ENCODE measurements at places on chromosomes 6 and 20.
A peak's percentile ranks its signal among the peaks of the same experiment; 100 is the strongest.

DNA sequence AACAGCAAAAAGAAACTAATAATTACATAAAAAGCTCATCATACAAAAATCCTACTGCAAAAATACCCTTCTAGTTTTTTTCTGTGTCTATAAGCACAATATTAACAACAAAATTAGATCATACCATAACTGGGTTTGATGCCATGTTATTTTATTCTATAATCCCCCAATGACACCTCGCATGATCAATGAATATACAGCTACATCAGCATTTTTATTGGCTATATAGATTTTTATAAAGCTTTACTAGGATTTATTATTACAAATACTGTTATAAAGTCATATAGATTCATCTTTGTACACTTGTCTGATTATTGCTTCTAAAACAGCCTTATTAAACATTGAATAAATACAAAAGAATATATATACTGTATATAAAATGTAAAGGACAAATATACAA lies 45.1 kb upstream of the GLP1R start:
- DNase-seq: no peak

DNA sequence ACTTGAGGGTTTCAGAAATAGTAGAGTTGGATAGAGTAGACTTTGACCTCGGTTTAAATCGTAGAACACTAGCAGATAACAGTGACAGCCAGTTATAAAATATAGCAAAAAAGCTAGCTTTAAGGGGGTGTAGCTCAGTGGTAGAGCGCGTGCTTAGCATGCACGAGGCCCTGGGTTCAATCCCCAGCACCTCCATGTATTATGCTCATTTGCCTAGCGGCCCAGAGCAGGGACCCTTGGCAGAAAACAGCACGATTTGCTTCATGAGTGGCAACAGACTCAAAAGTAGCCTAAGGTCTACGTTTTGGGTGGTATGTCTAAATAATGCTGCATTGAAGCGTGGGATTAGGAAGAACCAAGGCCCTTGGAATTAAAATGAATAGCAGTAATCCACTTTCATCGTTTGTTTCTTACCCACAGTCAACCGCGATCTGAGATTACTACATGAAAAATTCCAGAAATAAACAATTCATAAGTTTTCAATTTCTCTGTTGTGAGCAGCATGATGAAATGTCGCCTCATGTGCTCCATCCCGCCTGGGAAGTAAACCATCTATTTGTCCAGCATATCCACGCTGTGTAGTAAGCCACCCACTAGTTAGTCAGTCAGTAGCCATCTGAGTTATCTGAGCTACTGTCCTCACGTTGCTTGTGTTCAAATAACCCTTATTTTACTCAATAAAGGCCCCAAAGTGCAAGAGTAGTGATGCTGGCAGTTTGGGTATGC lies 184.9 kb downstream of the GPX5 start:
- no peak for DNase-seq

DNA sequence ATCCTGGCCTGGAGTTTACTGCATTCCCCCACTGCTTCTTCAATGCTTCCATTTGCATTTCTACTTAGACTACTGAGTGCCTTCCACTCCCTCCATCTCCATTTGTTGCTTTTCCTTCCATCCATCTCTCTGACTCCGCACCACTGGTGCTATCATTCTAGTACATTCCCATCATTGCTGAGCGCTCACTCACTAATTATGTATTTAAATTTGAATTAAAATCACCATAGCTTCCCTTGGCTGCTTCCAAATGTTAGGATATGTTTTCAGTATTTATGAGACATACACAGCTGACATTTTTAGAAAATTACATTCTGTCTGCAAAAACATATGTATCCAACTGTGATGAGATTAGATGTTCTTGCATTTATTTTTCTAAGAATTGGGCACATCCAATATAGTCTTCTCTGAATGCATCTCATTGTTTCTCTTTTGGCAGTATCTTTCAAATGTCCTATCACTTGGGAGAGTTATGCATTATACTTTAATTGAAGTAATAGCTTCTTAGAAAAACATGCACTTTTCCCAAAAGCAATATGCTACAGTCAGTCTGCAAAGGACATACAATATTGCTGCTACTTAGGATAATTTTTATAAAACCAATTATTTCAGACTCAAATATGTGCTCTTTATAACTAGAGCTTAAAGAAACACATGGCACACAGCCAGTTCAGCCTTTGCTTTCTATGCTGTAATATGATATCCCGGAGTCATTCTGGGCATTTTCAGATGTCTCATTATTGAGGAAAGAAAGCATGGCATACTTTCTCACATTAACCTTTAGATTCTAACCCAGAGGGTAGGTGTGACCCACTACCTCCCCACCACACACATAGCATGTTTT lies 12.1 kb upstream of the COL21A1 start:
- no peak for DNase-seq

- no peak for DNase-seq
Measured at GRCh38 chr6:12232821-12233220, 57.3 kb upstream of the EDN1 start.

GRCh38 chr6:169028343-169028742 lies 225.3 kb downstream of the THBS2 start:
- DNase-seq: no peak

DNA sequence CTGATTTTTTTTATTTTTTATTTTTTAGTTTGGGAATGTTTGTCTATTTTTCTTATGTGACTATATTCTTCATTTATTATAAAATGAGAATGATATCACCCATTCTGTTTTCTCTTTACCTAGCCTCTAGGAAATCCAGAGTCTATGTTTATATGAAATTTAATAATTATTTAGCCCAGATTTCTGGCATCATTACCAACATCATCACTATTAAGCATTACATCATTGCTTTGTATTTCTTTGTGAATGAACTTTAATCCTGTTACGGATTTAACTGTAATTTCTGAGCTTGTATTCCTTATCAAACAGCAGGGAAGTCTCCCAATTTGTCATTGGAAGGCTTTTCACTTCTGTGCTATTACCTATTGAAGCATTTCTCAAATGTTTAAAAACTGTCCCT lies 72.7 kb upstream of the NOX3 start:
- no peak for DNase-seq

DNA sequence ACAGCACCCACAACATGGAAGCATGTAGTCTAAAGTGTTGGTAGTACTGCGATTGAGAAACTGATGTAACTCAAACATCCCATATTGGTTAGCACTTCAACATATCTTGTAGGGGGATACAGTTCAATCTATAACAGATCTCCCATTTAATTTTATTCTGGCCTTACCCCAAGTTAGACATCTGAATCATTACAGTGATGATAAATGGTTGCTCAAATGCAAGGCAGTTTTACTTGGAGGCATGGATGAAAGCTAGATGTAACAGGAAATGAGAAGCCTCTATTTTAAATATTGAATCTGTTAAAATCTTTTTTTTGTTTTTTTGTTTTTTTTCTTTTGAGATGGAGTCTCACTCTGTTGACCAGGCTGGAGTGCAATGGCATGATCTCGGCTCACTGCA lies 44.2 kb upstream of the FAM50B start:
- DNase-seq: no peak

- no peak for DNase-seq
Measured at GRCh38 chr6:85382541-85382940, 67.3 kb upstream of the NT5E start.

DNA sequence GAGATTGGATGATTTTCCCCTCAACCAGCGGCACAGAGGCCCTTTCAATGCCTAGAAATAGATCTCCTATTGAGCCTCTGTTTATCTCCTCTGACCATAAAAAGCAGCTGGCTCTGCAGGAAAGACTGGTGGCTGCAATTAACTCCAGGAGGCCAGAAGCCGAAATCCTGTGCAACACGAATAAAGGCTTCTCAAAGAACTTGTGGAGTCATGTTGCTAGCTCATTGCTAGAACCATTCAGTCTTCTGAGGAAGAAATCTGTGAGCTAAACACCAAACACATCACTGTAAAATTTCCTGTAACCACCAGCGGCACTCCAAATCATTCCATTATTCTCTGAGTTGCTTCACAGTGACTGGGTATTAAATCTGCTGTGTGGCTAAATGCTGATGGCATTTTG lies 49.1 kb upstream of the TPD52L1 start:
- no peak for DNase-seq

- DNase-seq: peak; percentile 72
Measured at GRCh38 chr6:29965873-29966601, 23.7 kb downstream of the HLA-A start.

DNA sequence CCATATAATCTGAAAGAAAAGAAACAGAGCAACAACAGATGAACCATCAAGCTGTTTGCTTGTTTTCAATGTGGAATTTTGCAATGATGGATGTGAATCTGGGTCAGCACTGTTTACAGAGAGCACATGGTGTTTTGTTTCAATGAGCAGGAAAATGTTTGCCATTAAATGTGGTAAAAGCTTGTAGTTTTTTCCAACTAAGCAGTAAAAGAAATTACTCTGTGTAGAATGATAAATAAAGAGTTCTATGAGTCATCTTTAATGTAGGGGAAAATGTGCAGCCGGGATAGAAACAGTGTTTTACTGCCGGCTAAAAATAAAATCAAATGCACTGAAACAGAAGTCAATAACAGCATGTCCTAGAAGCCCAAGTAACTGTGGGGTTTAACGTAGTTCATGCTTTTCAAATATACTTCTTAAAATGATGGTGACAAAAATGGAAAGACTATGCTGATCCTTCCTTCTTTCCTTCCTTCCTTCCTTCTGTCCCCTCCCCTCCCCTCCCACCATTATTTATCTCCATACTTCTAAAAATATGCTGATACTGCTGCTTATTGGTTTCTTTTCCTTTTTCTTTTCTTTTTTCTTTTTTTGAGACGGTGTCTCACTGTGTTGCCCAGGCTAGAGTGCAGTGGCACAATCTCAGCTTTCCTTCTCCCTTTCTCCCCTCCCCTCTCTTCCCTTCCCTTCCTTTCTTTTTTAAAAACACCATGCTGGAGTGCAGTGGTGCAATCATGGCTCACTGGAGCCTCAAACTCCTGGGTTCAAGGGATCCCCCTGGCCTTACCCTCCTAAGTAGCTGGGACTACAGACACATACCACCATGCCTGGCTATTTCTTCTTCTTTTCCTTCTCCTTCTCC lies 6.3 kb upstream of the NAA20 start:
- DNase-seq: no peak

GRCh38 chr20:59817846-59818615 lies 115.4 kb downstream of the SYCP2 start:
- no peak for DNase-seq

DNA sequence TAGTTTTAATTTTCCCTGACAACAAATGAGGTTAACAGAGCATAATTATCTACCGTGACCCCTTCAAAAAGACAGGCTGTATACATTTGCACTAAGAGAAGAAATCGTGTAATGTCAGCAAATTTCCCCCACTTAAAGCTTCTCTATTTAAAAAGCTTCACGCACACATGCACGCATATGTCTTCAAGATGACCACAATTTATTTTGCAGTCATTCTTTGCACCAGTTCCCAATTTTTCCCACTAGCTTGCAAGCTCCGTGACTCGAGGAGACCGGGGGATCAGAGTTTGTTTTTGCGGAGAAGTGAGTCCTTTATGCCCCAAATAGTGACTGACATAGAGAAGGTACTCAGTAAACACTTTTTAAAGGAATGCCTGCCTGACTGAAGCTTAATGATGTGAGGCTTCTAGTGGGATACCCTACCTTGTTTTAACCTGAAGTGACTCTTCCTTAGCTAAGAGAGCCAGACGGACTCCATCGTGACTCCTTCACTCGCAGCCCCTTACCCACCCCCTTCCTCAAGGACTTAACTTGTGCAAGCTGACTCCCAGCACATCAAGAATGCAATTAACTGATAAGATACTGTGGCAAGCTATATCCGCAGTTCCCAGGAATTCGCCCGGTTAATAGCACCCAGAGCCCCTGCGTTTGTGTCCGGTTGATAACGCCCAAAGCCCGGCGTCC lies 9.3 kb upstream of the NQO2 start:
- DNase-seq: no peak

- DNase-seq: no peak
Measured at GRCh38 chr6:165686596-165687365, 23.7 kb upstream of the PDE10A start.

DNA sequence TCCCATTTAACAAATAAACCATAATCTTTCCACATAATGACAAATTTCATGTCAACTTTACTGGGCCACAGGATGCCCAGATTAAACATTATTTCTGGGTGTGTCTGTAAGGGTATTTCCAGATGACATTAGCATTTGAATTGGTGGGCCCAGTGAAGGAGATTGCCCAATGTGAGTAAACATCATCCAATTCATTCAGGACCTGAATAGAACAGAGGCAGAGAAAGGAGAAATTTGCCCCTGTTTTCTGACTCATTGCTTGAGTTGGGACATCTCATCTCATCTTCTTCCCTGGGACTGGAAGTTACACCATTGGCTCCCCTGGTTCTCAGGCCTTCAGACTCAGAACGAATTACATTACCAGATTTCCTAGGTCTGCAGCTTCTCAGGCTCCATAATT lies 142.9 kb downstream of the TPBG start:
- no peak for DNase-seq

DNA sequence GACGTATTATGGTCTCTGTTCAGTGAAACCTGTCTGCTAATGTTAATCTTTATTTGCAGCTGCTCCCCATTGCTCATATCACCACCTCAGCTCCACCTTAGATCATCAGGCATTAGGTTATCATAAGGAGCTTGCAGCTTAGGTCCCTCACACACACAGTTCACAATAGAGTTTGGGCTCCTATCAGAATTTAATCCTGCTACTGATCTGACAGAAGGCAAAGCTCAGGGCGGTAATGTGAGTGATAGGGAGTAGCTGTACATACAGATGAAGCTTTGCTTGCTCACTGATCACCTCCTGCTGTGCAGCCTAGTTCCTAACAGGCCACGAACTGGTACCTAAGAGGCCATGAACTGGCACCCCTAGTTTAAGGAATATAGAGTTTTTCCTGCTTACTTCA lies 989.7 kb downstream of the EYS start:
- DNase-seq: no peak

GRCh38 chr6:3744211-3744900 lies 7.2 kb downstream of the PXDC1 start:
- no peak for DNase-seq

DNA sequence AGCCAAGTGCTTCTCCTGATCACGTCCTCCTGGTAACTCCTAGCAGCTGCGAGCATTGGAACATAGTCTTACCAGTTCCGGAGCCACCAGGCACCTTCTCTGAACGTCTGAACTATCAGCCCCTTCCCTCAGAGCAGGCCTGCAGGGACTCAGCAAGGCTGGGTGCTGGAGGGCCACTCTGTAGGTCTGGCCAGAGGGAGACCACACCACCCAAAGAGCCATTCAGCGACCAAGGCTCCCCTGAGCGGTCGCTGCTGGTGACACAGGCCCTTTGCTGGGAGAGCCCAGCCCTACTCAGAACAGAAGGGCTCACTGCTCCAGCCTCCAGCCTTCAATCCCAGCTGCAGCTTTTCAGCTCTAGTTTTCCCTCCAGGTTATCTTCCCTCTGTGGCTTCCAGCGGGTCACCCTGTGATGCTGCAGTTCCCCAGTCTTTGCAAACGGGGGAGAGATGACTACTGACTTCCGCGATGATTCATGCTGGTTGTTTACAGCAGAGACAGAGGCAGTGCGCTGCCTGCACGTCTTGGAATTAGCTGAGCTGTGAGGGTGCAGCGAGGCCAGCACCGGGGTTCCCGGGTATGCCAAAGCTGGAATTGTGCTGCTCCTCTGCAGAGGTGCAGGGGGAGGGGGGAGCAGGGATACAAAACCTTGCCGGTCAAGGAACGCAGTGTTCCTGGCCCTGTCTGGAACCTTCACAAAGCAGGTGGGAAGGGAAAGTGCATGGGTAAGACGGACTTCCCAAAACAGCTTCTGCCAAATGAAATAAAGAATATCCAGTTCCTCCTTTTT lies 161.4 kb downstream of the LY86 start:
- DNase-seq: peak; percentile 69

- no peak for DNase-seq
Measured at GRCh38 chr6:71277926-71278600, 10.5 kb upstream of the OGFRL1 start.

- DNase-seq: no peak
Measured at GRCh38 chr6:16399158-16399557, 160.8 kb downstream of the GMPR start.
